AG08395 (cell line): ENCODE measurements at places on chromosomes 2 and 18.

GRCh38 chr2:238381341-238382115 is 45.2 kb upstream of the ASB1 start:
- no peak for DNase-seq

GRCh38 chr2:86791573-86791972 is 860 bp upstream of the CD8A start:
- no peak for DNase-seq

DNA sequence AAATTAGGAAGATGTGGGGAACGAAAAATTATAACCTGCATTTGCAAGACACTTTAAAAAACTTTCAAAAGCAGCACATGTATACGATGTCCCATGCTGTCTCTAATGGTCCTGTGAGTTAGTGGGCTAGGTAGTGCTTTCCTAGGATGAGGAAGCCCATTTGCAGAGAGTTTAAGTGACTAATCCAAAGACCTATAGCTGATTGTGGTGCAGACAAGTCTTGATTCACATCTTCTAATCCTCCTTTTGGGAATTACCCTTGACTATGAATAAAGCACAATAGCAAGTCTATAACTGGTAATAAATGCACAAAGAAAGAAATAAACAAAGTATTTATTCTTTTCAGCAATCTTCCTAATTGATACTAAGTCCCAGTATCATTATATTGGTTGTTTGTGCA is 234.6 kb upstream of the FANCL start:
- DNase-seq, result no peak

- no peak for DNase-seq
Observed at GRCh38 chr2:168781191-168781817, 21.1 kb upstream of the NOSTRIN start.

DNA sequence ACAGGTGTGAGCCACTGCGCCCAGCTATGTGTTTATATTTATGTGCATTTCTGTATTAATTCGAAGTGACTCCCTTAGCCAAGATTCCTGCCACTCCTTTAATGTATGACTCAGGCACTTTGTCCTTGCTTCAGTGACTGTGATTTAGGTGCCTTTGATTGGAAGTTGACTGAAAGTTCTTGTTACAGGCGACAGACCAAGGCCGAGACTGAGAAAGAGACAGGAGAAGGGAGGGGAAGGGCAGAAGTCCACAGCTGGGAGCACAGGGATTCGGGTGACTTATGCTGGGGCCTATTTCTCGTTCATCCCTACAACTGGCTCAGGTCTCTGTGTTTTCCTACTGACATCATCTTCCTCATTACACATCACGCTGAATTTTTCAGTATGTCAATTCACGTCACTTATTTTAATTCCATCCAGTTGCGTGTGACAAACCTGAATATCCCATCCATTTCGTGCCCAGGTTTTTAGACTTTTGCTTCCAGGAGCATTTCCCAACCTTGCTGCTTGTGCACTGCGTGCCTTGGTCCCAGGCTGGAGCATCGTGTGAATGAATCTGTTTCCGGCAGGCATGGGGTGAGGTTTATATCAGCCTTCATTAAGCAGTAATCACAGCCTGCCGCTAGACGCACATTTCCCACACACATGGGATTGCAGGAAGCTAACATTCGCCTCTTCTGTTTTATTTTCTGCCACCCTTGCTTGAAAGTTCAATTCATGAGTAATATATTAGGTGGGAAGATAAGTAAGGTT is 42.4 kb downstream of the TMEM18 start:
- no peak for DNase-seq

DNA sequence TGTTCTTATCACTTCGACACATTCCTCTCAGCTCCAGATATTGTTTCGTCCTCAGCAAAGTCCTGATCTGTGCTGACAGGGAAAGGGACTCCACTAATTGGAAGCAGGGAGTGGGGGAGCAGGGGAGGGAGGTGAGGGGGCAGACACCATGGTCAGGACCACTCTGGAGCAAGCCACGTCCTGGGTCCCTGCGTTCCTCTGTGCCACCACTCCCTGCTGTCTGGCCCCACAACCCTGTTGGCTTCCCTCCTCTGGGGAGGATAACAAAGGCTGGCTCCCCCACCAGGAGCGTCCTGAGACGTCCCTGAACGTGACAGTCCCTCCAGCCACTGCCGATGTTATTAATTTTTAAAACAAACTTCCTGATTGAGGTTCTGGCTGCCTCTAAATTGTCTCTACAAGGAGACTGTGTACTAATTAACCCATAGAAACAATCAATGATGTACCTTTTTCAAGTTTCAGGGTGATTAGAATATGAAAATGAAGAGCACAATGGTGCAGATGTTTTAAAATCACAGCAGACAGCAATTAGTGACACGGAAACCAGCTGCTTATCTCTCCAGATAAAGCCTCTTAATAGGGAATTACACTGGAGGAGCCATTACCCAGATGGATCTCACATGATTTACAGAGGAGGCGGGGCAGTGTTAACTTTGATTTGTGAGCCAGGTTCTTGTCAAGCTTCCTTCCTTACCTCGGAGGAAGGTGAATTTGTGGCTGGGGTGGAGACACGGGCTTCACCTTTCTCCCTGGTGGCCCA is 257.5 kb downstream of the SETBP1 start:
- DNase-seq, result no peak

- no peak for DNase-seq
Observed at GRCh38 chr18:10370716-10371115, 83.7 kb upstream of the APCDD1 start.

- no peak for DNase-seq
Observed at GRCh38 chr18:47413327-47413726, 161.9 kb upstream of the SKOR2 start.

GRCh38 chr2:156445296-156446220 is 9.4 kb downstream of the GPD2 start:
- peak; percentile 88 for DNase-seq

DNA sequence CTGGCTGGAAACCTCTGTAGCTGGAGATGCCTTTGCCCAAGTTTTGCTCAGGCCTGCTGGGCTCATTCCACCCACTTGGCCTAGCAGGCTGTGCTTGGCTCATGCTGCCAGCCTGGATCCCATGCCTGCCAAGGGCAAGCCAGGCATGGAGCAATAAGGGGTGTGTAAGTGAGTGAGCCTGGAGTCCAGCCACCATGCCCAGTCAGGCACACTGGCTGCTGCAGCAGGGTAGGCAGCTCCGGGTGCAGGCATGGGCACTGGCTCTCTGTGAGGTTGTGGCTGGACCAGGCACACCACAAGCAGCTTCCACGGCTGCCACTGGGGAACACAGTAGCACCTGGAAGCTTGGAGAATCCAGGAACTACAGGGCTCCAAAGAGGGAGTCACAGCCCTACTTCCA is 147.7 kb upstream of the HS6ST1 start:
- no peak for DNase-seq

GRCh38 chr2:54611830-54612545 is 111.5 kb upstream of the EML6 start:
- DNase-seq, result no peak

- DNase-seq, result no peak
Observed at GRCh38 chr18:50816419-50817166, 3.2 kb downstream of the MRO start.

- no peak for DNase-seq
Observed at GRCh38 chr2:158499383-158499782, 42.6 kb downstream of the PKP4 start.

GRCh38 chr2:112606547-112606946 is 22.1 kb downstream of the CHCHD5 start:
- no peak for DNase-seq

GRCh38 chr2:73938718-73939352 is 12.2 kb downstream of the DGUOK start:
- peak; percentile 73 for DNase-seq

- no peak for DNase-seq
Observed at GRCh38 chr2:181046833-181047232, 66.4 kb downstream of the UBE2E3 start.
